ENCODE measurements at places on chromosomes 7 and 10. TPM values are rescaled to one million over a fixed set of nuclear protein-coding genes. Genes with fewer than 3 reads are reported as not detected.

Gene FEZF1
- 20.0 TPM for total RNA-seq

Gene OR6V1
- not detected for total RNA-seq

DNA sequence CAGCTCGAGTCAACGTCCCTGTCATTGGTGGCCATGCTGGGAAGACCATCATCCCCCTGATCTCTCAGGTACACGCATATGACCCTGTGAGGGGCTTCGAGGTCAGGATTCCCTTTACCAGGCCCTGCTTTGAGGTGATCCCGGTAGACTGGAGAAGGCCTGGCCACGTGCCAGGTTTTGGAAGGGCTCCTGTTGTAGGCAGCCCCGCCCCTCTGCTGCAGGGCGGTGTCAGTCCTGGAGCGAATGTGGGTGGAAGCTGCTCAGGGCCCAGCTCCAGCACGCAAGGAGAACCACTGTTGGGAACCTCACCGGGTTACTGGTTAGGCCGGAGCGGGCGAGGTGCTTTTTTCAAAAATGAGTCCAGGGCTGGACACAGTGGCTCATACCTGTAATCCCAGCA, 15.6 kb downstream of the MDH2 start:
- DNase-seq = no peak

DNA sequence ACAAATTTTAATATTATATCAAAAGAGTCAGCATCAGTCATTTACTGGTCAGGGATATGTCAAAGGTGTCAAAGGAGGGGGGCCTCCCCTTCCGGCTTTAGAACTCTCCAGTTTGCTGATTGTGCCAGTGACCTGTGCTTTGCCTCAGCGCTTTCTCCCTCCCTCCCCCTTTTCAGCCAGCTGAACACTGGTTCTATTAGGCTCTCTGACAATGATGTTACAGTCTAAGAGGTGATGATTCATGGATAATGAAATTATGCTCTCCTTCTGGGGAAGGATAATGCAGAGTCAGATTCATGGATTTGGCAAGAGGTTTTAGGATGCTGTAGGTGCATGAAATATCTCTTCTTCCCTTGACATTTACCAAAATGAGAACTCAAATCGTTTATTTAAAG, 6.1 kb downstream of the LRRTM3 start:
- no peak for DNase-seq

Gene NPTX2
- 17.0 TPM for total RNA-seq

- DNase-seq = no peak
These were observed 216.7 kb downstream of the FOXP2 start for GRCh38 chr7:114631249-114631822.

Gene LIPK
- not detected for total RNA-seq

Gene SFRP5
- total RNA-seq = 2.4 TPM

Gene METTL27
- 7.7 TPM for total RNA-seq

DNA sequence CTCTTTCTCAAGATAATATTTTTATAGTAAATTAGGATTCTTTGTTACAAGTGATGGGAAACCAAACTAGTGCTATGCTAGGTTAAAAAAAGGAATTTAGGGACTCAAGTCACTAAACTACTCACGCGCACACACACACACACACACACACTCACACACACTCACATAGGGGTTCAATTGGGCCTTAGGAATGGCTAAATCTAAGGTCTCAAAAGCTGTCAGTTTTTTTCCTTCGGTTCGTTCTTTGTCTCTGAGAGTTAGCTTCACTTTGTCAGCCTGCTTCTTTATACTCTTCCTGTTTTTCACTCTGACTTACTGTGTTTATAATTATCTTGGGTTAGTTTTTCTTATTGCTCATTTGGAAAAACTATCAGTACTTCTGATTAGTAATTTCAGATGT, 138.9 kb downstream of the ADK start:
- DNase-seq = no peak

DNA sequence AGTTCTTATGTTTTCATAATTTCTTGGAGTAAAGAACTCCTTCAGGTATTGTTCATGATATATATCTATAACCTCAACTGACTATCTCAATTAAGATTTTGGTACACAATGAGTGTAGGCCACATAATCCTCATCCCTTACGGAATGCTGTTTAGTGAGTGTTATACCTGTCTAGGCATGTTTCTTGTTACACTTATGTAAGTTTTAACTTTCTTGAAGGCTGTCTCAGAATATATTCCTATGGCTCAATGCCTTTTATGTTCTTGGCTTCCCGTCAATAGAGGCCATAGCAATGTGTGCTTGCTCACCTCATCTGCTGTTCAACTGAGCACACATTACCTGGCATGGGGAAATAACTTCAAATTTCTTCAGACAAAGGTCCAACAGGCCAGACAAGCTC, 185.1 kb downstream of the CTTNBP2 start:
- DNase-seq = no peak

GRCh38 chr10:126090443-126090842, 194.1 kb downstream of the FANK1 start:
- no peak for DNase-seq

Gene PBLD
- 2.7 TPM for total RNA-seq

DNA sequence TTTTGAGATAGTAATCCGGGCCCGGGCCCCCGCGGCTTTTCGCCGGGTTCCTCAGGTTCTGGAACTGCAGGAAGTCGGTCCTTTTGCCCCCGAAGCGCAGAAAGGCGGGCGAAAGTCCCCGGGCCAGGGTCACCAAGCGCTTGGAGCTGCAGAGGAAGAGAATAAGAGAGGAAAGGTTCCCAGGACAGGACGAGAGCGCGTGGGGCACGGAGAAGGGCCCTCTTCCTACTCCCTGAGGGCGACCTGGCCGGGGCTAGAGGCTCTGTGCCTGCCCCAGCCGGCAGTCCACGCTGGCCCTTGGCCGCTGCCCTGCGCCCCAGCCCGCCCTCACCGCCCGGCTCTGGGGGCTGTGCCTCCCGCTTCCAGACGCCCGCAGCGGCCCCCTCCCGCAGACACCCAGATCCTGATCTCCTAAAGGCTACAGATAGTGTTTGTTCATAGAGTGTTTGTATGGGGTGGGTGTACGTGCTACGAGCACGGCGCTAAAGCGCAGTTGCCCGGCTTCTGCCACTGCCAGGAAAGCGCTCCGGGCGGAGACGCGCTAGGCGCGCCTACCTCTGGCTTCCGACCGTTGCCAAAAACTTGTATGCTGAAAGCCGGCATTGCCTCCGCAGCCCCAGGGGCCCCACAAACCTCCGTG, 3.2 kb downstream of the HPSE2 start:
- DNase-seq = peak; percentile 62

Gene FIGNL1
- total RNA-seq = 6.4 TPM

- DNase-seq = no peak
These were observed 899.1 kb upstream of the ZWINT start for GRCh38 chr10:57260175-57260574.

Gene CD36
- total RNA-seq = 1.4 TPM

Gene C10orf90
- 0.85 TPM for total RNA-seq

Gene DNAJC9
- total RNA-seq = 30.3 TPM

Gene HOGA1
- total RNA-seq = 0.15 TPM

DNA sequence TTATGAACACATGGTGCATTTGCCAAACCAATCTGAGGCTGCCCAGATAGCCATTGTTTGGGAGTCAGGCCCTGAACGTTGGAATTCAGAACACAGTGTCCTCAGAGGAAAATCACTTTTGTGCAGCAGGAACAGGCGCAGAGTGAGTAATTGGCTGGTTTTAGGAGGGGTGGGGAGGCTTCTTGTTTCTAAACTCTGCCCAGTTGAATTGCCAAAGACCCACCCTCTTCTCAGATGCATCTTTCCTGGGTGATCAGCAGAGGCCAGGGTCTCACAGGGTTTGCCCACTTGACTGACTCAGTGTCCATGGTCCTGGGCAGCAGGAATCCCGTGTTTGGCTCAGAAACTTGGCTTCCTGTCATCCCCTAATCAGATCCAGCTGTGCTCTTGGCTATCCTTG, 24.3 kb downstream of the PRLHR start:
- DNase-seq = no peak

DNA sequence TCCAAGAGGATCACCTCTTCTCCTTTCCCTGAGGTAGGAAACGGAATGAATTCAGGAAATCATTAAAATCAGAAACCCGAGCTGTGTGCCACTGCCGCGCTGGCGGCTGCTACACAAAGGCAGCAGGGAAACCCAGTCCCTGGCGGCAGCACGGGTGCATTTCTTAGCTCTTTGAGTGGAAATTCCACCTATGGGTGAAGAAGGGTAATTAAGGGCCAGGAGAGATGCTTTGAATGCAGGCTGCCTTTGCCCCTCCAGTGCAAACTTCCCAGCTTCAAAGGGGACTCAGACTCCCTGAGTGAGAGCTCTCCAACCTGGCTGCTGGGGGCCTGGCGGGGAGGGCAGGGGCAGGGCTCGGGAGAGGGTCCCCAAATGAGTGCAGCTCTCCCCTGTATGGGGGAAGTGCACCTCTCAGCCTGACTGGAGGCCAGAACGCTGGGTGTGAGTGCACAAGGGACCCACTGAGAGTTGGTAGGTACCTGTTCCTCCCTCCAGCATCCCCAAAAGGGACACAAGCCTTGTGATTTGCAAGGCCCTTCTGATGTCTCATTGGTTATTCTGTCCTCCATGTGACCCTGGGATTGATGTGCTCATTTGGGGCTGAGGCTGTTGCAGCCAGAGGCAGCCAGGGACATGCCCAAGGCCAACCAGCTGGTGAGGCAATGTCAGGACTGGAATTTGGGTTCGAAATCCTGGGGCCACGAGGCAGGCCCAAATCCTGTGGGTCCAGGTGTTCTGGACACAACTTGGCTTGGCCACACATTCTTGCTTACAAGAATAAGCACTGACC, 16.3 kb upstream of the ZMIZ1 start:
- DNase-seq = peak; percentile 23

GRCh38 chr10:123858077-123858681, 33.4 kb downstream of the CPXM2 start:
- DNase-seq = no peak

GRCh38 chr10:85454386-85454785, 912.2 kb downstream of the GRID1 start:
- no peak for DNase-seq

Gene EEPD1
- total RNA-seq = 7.8 TPM

DNA sequence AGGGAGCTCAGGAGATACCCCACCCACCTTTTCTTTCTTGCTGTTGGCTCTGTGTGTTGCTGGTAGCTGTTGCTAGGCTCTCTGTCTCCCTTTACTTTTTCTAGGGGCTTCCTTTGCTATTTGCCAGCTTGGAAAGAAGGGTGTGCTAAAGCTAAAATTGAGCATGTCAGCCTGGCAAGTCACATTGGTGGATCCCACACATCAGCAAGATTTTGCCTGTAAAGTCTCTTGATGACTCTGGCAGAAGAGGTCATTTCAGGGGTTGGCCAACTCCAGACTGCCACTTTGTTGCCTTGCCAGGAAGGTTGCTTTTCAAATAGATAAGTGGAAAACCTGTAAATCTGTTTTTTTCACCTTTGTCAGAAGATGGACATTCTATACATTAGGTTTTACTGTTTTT, 9.9 kb downstream of the CCNY start:
- DNase-seq = no peak

Gene HOXA9
- total RNA-seq = not detected

DNA sequence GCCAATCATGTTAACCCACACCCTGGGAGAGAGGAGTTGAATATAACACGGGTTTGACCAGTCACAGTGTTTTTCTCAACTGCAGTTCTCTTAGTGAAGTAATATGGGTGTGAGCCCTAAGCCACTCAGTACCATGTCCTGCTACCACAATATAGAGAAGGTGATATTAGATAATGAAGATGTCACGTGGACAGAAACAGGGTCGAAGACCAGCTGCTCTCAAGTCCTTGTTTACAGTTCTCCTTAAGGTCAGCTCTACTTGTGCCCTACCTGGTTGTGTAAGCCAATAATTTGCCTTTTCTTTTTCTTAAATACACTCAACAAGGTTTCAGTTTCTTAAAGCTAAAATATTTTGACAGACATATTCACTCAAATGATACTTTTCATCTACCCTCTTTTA, 128.3 kb upstream of the POT1 start:
- no peak for DNase-seq

Gene WEE2
- total RNA-seq = 0.04 TPM

DNA sequence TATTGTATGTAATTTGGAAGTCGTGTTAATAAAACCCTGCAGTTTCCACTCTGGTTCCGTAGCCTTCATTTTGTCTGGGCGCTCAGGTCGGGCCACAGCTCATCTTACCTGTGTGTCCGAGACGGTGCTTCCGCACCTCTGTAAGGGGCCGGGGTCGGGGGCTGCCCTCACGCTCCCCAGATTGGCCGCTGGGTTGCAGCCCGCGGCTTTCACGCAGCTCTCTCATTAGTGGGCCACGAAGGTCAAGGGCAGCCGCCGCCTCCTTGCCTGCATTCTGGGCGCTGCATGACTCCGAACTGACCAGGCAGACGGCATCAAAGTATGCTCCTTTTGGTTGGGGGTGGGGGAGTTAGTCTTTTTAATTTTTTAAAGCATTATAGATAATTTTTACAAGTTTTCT, 30.8 kb downstream of the SHH start:
- no peak for DNase-seq

DNA sequence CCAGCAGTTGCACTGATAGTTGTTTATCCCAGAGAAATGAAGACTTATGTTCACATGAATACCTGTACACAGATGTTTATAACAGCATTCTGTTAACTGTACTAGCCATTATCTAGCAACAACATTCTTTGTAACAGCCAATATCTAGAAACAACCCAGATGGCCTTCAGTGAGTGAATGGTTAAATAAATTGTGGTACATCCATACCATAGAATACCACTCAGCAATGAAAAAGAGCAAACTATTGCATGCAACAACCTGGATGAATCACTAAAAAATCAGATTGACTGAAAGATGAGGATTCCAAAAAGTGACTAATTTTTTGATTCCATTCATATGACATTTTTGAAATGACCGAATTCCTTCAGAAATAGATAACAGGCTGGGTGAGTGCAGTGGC, 360.3 kb downstream of the MALRD1 start:
- no peak for DNase-seq

Gene CTAGE4
- 23.3 TPM for total RNA-seq

Gene CLCN1
- 0.23 TPM for total RNA-seq

- no peak for DNase-seq
These were observed 15.1 kb downstream of the ADD3 start for GRCh38 chr10:110022716-110023504.

DNA sequence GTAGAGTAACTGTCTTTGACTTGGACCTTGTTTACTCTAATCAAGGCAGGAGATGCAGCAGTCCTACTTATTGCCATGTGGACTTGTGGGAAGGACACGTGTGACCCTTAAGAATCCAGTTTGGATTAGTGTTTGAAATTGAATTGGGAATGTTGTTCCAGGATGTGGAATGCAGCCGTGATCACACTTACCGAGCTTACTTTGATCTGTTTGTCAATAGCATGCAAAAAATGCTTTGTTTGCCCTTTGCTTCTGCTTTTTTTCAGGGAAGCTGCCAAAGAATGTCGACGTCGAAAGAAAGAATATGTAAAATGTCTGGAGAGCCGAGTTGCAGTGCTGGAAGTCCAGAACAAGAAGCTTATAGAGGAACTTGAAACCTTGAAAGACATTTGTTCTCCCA, 84.7 kb downstream of the CREM start:
- no peak for DNase-seq

- DNase-seq = peak; percentile 79
These were observed 7.7 kb upstream of the ADGRA1 start for GRCh38 chr10:133079836-133080682.

DNA sequence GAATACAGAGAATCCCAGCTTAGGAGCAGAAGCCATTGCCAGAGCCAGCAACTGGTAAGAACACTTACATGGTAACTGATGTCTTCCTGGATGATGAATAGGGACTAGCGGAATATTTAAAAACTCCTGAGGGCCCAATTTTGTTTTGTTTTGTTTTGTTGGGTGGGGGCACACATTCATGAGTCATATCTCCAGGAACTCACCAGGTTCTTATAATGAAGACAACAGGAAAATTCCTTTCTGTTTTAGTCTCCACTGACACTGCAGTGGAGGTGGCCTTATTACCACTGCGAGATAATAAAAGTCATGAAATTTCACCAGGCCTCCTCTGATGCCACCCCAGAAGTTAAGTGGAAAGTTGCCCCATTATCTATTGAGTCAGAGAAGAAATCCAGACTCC, 6.6 kb upstream of the CUZD1 start:
- no peak for DNase-seq
